B cell (primary cell): ENCODE measurements at places on chromosomes 13 and 19.

DNA sequence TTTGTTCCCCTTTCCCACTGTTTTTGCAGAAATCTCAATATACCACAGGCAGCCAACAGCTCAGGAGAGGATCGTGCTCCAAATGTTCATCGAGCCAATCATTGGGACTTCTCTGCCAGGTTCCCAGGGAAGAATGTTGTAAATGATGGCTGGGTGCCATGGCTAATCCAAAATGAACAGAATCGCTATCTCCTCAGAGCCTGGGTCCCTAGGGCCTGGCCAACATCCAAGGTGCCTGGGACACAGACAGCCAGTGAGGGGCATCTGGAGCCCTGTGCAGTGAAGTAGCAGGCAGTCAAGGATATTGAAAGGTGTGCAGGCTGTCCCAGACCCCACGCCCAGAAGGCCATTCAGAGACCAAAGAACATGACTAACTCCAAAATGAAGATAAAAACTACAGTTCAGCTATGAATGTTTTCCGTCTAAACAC lies 37.8 kb downstream of the BRD4 start:
- DNase-seq, result no peak

GRCh38 chr13:21330126-21330861 lies 128.8 kb downstream of the ZDHHC20 start:
- DNase-seq, result no peak

DNA sequence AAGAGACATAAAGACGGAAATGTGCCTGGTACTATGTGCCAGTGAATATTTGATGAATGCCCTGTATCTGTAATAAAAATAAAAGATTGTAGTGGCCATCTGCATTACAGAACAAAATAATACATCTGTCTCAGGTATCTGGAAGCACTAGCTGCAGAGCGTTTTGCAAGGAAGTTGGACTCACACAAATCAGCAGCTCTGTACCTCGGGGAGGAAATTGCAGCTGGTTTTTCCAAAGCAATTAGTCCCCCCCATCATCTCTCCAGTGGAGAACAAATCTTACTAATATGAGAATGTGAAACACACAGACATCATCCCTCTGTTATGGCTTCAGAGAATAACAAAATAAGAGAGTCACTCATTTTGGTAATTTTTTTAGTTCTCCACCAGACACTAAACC lies 245.3 kb downstream of the ITGBL1 start:
- DNase-seq, result no peak

DNA sequence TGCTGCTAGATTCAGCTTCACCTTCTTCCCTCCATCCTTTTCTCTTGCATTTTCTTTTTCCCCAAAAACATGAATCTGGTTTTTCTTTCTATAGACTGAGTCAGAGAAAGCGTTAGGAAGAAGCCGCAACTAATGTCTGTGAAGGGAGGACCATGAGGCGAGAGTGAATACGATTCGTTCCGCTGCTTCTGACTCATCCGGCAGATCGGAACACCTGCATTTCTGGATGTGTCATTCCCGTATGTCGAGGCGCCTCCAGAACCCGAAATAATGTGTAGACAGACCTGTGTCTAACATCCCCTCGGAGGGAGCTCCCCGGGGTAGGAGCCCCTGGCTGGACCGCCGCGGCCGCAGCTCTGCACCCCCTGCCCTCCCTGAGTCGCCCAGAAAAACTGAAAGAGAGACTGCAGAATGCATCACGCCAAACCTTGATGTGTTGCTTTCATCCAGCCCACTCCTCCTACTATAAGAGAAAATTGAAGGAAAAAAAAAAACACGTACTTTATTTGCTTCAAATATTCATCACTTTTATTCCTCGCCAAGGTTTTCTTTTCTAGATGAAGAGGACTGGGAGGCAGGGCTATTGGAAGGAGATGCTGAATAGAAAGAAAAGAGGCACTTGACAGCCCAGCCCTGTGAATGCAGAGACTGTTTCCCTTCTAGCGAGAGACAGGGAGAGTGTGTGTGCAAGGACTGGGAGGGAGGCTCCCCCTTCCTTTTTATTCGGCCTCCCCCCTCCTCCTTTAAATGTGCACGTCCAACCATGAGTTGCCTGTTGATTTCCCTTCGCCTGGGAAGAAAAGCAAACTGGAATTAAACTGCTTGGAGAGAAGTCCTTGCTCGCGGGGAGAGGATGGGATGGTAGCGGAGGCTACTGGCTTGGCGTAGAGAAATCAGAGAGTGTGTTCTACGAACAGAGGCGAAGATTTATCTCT lies 616 bp upstream of the PCDH17 start:
- DNase-seq, result peak; percentile 5

DNA sequence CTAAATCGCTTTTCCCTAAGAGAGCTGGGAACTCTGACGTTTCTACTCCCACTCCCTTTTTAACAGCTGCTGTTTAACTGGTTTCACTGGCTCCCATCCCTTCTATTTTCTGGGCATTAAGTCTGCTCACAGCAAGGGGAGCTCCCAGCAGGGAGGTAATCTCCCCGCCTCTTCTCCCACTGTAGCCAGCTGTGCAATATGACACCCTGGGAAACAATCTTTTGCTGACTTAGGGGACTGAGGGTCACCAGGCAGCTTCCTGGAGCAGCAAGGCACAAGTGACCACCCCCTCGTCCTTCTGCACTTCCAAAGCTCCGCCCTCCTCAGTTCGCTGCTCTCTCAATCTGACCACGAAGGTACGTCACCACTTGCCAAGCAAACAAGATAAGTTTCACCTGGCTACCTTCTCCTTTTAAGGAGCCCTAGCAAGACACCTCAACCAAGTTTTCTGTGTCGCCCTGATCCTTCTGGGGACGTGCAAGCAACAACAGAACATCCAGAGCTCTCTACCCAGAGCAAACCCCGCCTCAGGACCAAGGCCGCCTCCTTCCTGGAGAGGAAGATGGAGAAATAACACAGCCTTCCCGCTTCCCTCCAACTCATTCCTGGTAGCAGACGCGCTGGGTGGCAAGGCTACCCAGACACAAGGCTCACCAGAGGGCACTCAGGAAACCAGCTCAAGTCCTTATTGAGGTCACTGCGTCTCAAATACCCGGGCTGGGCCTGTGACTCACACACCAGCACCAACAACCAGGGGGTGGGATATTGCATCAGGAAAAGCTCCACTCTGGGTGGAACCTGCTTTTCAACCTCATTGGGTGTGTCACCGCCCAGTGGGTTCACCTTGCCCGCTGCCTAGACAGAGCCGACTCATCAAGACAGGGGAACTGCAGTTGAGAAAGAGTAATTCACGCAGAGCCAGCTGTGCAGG lies 92.4 kb downstream of the STK24 start:
- no peak for DNase-seq

DNA sequence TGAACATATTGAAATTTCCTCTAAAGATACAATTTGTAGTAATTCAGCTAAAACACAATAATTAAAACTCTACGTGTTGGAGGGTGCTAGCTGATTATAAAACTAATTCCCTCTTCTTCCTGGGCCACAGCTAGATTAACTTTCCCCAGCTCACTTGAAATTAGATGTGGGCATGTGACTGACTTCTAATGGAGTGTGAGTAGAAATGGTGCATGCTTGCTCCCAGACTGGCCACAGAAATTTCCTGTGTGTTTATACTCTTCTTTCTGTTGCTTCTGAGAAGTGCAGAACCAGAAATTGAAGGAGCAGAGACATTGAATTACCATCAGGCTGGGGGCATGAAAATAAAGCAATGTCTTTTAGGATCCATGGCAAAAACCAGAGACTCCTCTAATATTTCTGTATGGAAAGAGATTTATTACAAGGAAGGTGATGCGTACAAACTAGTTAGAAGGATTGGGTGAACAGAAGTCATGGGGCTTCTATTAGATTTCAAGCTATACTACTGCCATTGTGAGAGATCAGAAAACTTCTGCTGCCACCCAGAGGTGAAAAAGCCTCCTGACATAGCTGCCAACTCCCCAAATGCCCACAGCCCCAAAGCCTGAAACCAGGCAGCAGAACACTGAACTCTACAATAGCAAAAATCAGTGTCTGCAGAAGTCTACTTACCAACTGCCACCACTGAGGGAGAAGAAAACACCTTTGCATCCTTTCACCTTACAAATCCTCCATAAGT lies 379.2 kb upstream of the MIR17HG start:
- DNase-seq, result no peak

- DNase-seq, result no peak
Measured at GRCh38 chr13:87426742-87427141, 244.4 kb upstream of the SLITRK5 start.

DNA sequence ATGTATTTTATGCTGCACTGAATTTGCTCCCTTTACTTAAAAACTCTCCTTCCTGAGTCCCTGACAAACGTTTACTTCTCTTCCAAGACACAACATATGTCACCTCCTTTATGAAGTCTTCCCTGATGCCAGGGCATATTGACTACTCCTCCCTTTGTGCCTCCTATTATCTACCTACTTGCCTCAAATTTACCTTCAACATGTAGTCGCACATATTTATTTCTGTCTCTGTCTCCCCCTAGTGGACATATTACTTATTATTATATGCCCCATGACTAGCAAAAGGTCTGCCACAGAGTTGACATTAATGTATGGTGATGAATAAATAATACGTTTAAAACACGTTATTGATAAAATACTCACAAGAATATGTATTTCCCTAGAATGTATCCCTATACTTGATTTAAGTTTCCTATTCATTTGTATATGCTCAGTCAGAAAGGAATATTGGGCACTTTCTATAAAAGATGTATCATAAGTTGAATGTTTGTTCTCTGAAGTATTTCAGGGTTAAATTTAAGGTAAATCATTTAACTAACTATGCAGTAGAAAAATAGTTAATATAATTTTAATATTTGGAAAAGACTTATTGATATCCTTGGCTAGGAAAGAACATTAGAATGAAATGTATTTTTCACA lies 250.3 kb upstream of the ATXN8OS start:
- peak; percentile 34 for DNase-seq

DNA sequence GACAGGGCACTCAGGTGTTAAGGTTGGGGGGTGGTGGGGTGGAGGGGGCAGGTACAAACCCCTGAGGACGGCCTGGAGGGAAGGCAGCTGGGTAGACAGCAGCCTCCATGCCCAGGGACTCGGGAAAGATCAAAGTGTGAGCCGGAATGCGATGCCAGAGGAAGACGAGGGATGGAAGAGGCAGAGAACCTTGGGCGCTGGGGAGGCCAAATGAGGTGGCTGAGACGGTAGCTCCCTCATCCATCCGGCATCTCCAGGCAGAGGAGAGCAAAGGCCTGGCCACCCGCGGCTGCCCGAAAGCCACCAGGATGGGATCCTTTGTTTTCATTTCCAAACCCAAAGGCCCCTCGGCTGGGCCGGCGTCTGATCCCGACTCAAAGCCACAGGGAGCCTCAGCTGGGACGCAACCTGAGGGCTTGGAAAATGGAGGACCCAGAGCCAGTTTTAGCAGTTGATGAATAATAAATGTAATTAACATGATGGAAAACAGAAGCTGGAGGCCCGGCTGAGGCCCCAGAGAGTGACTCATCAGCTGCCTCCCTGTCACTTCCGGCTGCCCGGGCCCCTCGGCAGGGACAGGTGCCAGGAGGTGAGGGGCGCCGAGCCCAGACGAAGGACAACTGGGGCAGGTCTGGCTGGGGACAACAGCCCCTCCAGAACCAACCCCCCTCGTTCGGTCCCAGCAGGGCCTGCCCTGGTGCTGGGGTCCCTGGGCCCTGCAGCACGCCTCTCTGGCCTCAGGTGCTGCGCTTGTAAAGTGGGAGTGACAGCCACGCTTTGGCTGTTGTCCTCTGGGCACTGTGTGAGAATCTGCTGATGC lies 61.6 kb downstream of the CEBPG start:
- no peak for DNase-seq

DNA sequence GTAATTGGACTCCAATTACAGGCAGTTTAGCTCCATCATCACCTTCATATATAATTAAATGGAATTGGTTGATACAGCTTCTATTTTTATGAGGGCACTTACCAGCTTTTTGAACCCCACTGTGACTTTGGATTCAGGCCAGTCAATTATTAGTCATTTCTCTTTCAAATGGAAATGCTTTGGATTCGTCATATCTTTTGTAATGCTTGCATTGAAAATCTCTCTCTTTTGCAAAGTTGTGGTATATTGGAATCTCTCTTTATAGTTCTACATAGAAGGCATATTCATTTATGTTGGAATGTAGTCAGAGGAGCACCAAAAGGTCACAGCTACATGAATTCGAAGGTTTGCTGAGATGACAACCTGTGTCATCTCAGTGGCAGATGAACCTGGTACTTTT lies 1074.3 kb upstream of the SLC10A2 start:
- DNase-seq, result no peak

- DNase-seq, result peak; percentile 70
Measured at GRCh38 chr19:6108721-6109633, 1.3 kb downstream of the RFX2 start.

DNA sequence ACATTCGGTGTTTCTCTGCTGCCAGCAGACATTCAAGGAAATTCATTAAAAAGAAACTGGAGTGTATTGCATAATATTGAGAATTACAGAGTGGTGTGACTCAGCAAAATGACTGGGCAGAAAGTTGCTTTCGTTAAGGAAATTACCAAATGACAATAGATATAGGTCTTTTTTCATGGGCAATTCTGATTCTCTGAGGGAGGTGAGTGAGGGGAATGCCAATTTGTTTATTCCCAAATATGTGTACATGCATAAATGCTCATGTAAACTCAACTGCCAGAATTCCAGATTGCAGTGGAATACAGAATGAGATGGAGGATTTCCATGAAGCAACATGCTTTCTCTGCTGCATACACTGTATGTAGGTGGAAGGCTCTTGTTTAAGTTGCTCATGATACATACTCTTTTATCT lies 1730.1 kb downstream of the SLITRK5 start:
- no peak for DNase-seq

GRCh38 chr13:109454167-109454917 lies 332.0 kb downstream of the IRS2 start:
- DNase-seq, result no peak

GRCh38 chr19:35031072-35031881 lies 1.0 kb downstream of the SCN1B start:
- DNase-seq, result no peak

DNA sequence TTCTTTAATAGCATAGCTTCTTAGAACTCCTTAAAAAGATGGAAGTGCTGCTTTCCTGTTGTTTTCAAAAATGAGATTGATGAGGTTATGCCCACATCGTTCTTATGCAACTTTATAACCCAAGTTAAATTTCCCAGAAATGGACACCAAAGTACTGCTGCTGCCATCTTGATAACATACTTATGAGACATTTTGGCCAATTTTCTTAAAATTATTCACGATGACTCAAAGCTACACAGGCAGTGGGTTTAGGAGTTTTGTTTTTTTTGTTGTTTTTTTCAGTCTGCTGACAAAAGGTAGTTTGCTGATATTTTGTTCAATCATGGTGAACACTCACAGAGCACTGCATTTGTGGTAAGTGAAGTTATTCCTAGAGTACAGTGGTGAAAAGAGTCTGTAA lies 54.9 kb upstream of the RFC3 start:
- DNase-seq, result no peak

GRCh38 chr19:10105509-10106099 lies 558 bp upstream of the PPAN start:
- no peak for DNase-seq

DNA sequence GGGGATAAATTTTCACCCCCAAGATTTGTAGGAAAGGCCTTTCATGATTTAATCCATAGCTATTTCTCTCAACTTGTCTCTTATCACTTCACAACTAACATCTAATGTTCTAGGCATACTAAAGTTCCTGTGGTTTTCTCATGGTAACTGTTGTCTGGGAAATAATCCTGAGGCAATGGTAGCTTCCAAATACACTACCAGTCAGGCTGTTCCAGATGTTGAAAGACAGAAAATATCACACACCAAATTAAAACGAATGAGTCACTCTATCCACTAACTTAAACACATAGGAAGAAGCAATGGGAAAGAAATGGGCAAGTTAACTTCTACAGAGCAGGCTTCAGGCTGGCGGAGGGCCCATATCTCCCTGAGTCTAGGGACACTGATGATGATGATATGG lies 77.7 kb upstream of the MYO16 start:
- DNase-seq, result no peak
